ENCODE measurements at places on chromosomes 12 and 14. TPM values are rescaled to one million over a fixed set of nuclear protein-coding genes. Genes with fewer than 3 reads are reported as not detected.

- H3K27me3 ChIP-seq = peaks cover 19% of the 10 kb centered on the region
- no peak for DNase-seq
Observed at GRCh38 chr12:30201301-30202160, 417.8 kb upstream of the TMTC1 start.

- peaks cover 15% of the 10 kb centered on the region for H3K27me3 ChIP-seq
- no peak for DNase-seq
- no peaks in the 10 kb centered on the region for H3K36me3 ChIP-seq
- H3K4me3 ChIP-seq = no peak overlapping the region
- no peak overlapping the region for H3K27ac ChIP-seq
Observed at GRCh38 chr12:42546709-42547108, 42.8 kb downstream of the PRICKLE1 start.

Gene KRT79
- total RNA-seq = not detected

- H3K27me3 ChIP-seq = peaks cover 17% of the 10 kb centered on the region
- no peaks in the 10 kb centered on the region for H3K4me1 ChIP-seq
- DNase-seq = no peak
- no peak overlapping the region for H3K4me3 ChIP-seq
- no peaks in the 10 kb centered on the region for H3K36me3 ChIP-seq
Observed at GRCh38 chr14:59601056-59601455, 24.4 kb upstream of the CCDC175 start.

DNA sequence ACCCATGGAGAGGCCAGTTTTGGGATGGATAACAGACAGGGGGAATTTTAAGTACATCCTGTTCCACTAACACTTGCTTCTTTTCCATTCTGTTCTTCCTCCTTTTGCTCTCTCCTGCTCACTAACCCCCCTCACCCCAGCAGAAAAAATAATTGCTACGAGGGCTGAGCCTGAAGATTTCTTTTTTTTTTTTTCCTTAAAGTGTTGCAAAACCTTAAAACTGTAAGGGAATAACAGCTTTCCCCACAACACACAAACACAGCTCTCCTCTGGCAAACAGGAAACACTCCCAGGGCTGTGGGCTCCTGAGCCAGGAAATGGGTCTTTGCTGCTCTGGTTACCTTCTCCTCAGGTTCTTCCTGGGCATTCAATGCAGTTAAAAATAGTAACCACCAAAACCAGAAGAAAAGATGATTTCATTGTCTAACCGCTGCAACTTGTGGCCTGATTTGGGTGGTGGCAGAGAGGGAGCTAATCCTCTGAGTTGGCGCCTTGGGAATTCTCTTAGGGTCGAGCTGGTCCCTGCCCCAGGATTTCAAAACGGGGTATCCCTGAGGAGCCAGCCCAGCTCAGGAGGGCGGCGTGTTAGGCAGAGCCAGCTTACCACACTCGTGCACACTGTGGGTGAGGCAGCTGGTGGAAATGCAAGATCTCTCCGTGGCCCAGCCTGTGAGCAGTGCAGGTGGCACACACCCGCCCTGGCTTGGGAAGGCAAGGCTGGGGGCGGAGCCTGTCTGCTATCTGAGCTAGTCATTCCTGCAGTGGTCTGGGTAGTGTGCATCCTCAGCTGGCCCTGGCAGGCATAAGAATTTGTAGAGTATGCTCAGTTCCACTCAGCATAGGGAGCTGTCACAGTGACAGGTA, 17.1 kb upstream of the EMP1 start:
- peaks cover 41% of the 10 kb centered on the region for H3K27me3 ChIP-seq
- H3K4me1 ChIP-seq = peaks cover 27% of the 10 kb centered on the region
- peak overlapping the region; percentile 74 for H3K27ac ChIP-seq
- peak; percentile 61 for DNase-seq
- H3K36me3 ChIP-seq = no peaks in the 10 kb centered on the region

Gene GALNT6
- 30.0 TPM for total RNA-seq

DNA sequence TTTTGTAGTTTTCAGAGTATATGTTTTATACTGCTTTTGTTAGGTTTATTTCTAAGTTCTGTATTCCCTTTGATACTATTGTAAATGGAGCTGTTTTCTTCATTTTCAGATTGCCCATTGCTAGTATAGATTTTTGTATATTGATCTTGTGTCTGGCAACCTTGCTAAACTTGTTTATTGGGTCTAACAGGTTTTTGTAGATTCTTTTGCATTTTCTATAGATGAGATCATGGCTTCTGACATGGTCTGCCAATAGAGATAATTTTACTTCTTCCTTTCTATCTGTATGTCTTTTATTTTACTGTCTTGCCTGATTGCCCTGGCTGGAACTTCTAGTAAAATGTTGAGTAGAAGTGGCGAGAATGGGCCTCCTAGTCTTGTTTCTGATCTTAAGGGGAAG, 40.3 kb downstream of the ANKRD9 start:
- DNase-seq = no peak
- H3K36me3 ChIP-seq = peaks cover 21% of the 10 kb centered on the region
- no peaks in the 10 kb centered on the region for H3K27me3 ChIP-seq
- H3K27ac ChIP-seq = no peak overlapping the region

DNA sequence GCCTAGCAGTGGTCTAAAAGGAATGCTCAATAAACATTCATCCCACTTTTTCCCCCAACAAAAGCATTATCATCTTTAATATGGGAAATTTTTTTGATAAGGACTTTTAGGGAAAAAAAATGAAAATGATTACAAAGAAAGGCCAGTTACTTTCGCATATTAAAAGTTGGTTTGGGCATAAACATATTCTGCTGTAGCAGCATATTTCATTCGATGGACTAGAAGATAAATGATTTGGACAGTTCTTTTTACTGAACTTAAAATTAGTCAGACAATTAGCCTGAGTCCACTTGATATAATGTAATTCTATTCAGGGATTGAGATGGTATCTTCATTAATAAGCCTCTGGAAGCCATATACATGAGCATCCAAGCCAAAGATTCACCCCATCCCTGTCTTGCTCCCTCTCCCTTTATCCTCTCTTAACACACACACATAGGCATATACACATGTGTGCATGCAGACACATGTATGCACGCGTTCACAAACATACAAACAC, 299.1 kb downstream of the NUAK1 start:
- DNase-seq = no peak
- no peaks in the 10 kb centered on the region for H3K4me1 ChIP-seq
- no peaks in the 10 kb centered on the region for H3K27me3 ChIP-seq
- no peak overlapping the region for H3K4me3 ChIP-seq

DNA sequence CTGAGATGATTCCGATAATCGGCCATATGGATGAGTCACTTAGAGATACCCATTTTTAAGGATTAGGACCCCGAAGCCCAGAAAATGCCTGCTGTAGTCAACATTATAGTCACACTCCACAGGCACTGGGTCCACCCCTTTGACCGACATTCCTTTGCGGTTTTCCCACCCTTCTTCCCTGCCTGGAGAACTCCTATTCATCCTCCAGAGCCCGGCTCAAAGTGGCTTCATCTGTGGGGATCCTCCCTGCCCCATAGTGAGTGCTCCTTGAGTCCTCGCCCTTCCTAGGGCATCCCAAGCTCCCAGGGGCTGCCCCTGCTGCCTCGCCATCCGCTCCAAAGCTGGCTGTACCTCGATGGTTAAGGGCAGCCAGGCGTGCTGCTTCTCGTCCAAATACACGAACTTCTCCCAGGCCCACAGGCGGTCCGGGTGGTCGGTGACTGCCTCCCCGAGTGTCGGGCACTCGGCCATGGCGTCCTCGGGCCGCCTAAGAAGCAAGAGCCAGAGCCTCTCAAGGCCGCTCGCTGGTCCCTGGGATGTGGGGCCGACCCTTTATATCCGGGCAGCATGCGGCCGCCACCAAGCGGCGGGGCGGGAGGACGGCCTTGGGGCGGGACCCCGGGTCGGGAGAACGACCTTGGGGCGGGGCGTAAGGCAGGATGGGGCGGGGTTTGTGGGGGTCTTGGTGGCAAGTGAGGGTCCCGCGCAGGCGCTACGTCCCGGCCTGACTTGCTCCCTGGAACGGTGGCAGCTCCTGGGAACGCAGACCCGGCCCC, at the start of gene TCL1A:
TSS of gene TCL1A (minus strand) at position 530 of the 776 bp plus-strand sequence. CDS start at position 471, 59 bp downstream.
- H3K4me3 ChIP-seq = no peak within 1 kb of the TSS
- H3K27me3 ChIP-seq = peaks cover 35% of the 10 kb centered on the region
- no peak within 1 kb of the TSS for H3K27ac ChIP-seq
- H3K36me3 ChIP-seq = peaks cover 1% of the 10 kb centered on the region
- no peak for DNase-seq
- H3K4me1 ChIP-seq = no peaks in the 10 kb centered on the region

GRCh38 chr14:104732355-104732804, 8.4 kb downstream of the ADSS1 start:
- no peak overlapping the region for H3K4me3 ChIP-seq
- H3K4me1 ChIP-seq = no peaks in the 10 kb centered on the region
- peaks cover 4% of the 10 kb centered on the region for H3K27me3 ChIP-seq

GRCh38 chr14:61478971-61479473, 157.6 kb downstream of the PRKCH start:
- H3K27me3 ChIP-seq = no peaks in the 10 kb centered on the region
- peaks cover 43% of the 10 kb centered on the region for H3K36me3 ChIP-seq
- peak overlapping the region; percentile 96 for H3K27ac ChIP-seq
- peak overlapping the region; percentile 82 for H3K4me3 ChIP-seq
- H3K4me1 ChIP-seq = peaks cover 83% of the 10 kb centered on the region

- H3K36me3 ChIP-seq = no peaks in the 10 kb centered on the region
- DNase-seq = no peak
- H3K4me3 ChIP-seq = no peak overlapping the region
- H3K4me1 ChIP-seq = peaks cover 2% of the 10 kb centered on the region
- no peak overlapping the region for H3K27ac ChIP-seq
Observed at GRCh38 chr14:36604757-36605505, 22.5 kb upstream of the NKX2-8 start.

DNA sequence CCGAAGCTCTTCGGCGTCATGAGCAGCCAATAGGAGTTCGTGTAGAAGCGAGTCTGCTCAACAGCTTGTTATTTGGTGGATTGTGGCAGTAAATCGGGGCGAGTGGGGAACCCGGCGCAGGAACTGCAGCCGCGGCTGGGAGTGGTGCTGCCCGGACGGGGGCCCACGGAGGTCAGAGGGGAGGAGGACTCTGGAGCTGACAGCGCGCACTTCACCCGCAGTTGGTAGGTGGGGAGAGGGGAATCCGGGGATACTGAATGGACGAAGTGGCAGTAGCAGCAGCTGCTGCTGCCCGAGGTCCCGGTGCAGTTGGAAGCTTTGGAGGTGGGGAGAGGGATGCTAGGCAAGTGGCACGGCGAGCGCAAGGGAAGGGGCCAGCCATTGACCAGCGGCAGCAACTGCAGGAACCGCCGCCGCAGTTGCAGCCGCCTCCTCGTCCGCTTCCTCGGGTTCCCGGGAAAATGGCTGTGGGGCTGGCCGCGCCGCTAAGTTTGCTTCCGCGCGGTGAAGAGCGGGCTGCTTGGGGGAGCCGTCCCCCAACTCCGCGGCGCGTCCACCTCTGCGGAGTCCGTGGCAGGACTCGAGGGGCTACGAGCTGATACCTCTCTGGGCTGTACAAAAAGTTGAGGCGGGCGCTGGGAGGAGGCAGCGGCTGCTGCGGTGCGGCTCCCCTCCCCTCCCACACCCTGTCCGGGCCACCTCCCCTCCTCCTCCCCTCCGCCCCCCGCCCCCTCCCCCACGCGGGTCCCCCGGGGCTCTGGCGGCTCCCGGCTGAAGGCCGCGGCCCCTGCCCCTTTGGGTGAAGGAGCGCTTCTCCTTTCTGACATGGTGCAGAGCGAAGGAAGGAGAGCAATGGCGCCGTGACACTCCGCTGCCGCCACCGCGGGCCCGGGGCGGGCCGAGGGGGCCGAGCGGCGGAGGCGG, at the start of gene ARID4A:
TSS of gene ARID4A (plus strand) at position 79 of the 924 bp plus-strand sequence. CDS start 1,300 bp downstream, outside the sequence.
- peaks cover 29% of the 10 kb centered on the region for H3K4me1 ChIP-seq
- H3K4me3 ChIP-seq = peak within 1 kb of the TSS; percentile 100
- peak; percentile 78 for DNase-seq
- no peaks in the 10 kb centered on the region for H3K27me3 ChIP-seq

- peaks cover 11% of the 10 kb centered on the region for H3K27me3 ChIP-seq
- peak; percentile 64 for DNase-seq
- no peaks in the 10 kb centered on the region for H3K36me3 ChIP-seq
- peaks cover 29% of the 10 kb centered on the region for H3K4me1 ChIP-seq
- H3K4me3 ChIP-seq = no peak overlapping the region
- no peak overlapping the region for H3K27ac ChIP-seq
Observed at GRCh38 chr12:52582971-52583456, 9.4 kb upstream of the KRT74 start.

GRCh38 chr12:106425061-106425702, 67.6 kb downstream of the POLR3B start:
- H3K36me3 ChIP-seq = peaks cover 6% of the 10 kb centered on the region
- no peak overlapping the region for H3K27ac ChIP-seq
- no peak overlapping the region for H3K4me3 ChIP-seq
- no peaks in the 10 kb centered on the region for H3K4me1 ChIP-seq
- H3K27me3 ChIP-seq = no peaks in the 10 kb centered on the region

Data from activated naive CD8-positive, alpha-beta T cell treated with anti-CD3 and anti-CD28 coated beads, Interleukin-2, amount 10 ng/mL, durations not matched to agents 7 days and 5 days (primary cell).